Mesothelial cell of epicardium (in vitro differentiated cells): ENCODE measurements at places on chromosomes 2 and 18.

- DNase-seq: no peak
Measured at GRCh38 chr2:96608469-96609455, 29.4 kb downstream of the KANSL3 start.

DNA sequence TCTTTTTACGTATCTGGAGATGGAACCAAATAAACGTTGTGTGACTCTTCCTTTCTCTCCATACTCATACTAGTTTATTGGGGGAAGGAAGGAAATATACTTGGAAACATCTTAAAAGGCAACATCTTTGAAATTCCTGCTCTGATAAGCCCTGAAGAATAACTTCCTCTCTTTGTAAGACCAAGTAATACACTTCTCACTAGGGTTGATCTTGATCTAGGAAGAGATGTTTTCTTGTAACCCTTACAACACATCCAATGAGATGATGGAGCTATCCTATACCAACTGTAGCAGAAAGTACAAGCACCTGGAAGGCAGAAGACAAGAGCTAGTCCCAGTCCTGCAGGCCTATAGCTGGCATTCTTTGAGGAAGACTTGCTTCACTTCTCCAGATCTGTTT, 2.0 kb downstream of the ANKRD44 start:
- no peak for DNase-seq

GRCh38 chr18:58196881-58197872, 153.2 kb downstream of the NEDD4L start:
- no peak for DNase-seq

- DNase-seq: peak; percentile 42
Measured at GRCh38 chr2:105143467-105144151, 97.9 kb upstream of the GPR45 start.

DNA sequence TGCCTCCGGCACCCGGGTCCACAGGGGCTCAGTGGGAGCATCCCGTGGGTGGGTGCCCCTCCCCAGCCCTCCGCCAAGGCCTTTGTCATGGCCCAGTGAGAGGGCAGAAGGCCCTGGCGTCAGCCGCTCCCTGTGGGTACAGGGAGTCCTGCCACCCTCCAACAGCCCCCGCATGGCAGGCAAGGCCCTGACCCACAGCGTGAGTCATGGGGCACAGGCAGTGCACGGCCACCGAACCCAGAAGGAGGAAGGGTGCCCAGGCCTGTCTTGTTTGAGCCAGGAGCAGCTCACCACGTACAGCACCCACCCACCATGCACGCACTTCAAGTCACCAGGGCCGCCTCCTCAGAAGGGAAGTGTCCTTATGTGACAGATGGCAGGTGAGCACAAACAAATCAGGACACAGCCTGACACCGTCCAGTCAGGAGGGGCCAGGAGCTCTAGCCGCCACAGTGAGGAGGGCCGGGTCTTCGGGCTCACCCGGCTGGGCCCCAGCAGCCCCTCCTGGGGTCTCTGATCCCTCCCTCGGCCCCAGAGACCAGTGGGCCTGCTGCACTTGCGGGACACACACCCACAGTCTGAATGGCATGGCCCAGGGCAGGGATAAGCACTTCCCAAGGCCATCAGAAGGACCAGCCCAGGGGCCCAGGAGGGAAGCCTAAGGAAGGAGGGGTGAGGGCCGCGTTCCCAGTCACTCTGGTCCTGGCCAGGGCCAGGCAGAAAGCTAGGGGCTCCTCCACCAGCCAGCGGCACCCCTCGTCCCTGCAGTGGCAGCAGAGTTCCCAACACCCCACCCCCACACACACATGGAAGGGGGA, 25.8 kb downstream of the BIN1 start:
- DNase-seq: no peak

GRCh38 chr18:23351521-23351920, 101.6 kb upstream of the RIOK3 start:
- no peak for DNase-seq

GRCh38 chr2:98896416-98896815, 39.6 kb downstream of the CRACDL start:
- no peak for DNase-seq

DNA sequence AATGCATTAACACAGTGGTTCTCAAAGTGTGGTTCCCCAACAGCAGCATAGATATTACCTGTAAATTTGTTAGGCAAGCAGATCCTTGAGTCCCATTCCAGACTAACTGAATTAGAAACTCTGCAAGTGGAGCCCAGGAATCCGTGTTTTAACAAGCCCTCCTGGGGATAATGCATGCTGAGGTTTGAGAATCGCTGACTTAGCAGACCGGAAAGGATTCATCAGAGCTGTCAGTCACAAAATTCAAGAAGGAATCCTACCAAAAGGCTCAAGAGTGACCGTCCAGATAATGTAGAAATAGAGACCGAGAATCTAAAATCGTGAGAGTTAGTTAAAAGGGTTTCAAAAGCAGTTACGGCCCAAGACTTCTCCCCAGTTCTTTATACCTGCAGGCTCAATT, 66.9 kb downstream of the LOXHD1 start:
- no peak for DNase-seq

DNA sequence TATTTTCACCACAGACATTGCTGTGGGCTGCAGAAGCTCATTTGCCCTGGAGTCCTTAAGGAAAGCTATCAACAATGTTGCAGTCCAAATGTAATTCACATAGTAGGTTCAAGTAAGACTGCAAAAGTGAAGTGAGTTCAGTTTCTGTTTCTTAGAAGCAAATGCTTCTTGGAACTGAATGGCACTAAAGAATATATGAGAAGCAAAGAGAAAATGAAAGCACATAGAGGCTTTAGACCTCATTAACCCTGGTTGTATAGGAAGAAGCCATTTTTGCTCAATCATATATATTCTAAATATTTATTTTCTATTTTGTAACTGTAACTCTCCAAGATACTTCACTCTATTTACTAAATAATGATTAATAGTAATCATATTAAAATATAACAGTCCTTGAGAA, 292.0 kb downstream of the ZNF804A start:
- DNase-seq: no peak

- DNase-seq: no peak
Measured at GRCh38 chr2:105937498-105938097, 192.9 kb downstream of the NCK2 start.

DNA sequence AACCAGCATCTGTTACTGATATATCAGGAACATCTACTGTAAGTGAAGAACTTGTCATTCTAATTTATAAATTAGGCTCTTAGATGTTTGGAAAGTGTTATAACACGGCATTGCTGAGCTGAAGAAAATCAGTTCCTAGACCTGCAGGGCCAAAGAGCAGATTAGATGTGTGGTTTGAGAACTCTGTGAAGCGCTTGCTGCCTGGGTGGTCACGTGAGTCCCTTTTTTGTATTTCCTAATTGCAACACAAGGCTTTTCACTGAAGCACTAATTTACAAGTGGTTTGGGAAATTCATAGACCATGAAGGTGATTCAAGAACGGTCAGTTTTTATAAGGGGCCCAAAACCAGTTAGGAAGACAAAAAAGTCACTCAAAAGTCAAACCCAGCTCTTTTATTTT, 106.9 kb upstream of the SP3 start:
- DNase-seq: no peak

- no peak for DNase-seq
Measured at GRCh38 chr2:54067851-54068375, 47.5 kb upstream of the ACYP2 start.

- no peak for DNase-seq
Measured at GRCh38 chr18:53701697-53702096, 522.8 kb downstream of the MBD2 start.

DNA sequence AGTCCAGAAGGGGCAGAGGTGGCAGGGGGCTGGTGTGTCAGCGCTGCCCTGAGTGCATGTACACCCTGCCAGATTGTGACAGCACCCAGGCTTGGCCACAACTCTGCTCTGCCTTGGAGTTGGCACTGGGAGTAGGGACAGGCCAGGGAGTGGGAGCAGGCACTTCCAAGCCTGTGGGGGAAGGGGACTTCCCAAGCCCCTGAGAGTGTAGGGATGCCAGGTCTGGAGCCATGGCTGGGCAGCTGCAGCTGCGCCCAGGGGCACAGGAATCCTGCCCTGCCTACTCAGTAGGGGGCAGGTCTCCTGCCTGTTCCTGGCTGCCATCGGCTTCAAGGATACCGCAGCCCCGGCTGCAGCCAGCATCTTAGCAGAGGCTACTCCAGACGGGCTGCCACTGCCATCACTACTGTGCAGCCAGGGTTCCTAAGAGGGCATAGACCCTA, 109.4 kb downstream of the CALCRL start:
- no peak for DNase-seq

DNA sequence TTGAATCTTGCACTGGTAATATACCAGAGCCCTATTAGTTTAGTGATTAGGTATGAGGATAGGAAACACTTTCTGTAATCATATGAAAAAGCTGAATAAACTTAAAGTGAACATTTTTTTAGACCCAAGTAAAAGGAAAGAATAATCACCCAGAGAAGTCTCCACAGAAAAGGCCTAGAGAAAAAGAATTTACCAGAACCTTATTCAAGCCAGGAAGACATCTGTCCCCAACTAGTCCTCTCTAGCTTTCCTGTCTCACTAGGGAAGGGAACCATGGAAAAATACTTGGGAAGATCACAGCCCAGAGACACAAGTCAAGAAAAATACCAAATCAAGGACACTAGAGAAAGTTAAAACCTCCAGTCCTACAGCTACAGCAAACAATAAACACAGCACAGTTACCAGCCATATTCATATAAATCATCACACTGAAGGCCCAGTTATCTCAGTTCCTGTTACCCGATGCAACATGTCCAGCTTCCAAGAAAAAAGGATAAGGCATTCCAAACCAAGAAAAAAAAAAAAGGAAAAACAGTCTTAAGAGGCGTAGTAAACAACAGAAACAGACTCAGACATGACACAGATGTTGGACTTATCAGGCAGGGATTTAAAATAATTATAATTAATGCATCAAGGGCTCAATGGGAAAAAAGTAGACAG, 461.5 kb downstream of the IRS1 start:
- DNase-seq: no peak

DNA sequence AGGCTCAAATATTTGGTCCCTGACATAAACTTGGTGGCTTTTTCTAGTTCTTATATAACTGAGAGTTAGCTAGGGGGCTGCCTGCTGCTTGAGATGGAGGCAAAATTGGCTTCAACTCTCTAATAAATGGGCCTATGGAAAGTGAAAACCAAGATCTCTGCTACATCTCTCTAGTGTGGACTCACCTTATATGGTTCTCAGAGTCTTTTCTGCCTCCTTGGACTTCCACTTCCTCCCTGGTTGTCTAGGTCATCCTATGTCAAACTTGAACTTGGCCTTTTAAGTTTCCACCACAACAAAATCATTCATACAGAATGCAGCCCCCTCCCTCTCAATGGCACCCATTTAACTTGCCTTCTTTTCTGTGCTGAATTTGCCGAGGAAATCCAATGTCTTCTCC, 23.9 kb upstream of the ARHGAP25 start:
- DNase-seq: no peak

DNA sequence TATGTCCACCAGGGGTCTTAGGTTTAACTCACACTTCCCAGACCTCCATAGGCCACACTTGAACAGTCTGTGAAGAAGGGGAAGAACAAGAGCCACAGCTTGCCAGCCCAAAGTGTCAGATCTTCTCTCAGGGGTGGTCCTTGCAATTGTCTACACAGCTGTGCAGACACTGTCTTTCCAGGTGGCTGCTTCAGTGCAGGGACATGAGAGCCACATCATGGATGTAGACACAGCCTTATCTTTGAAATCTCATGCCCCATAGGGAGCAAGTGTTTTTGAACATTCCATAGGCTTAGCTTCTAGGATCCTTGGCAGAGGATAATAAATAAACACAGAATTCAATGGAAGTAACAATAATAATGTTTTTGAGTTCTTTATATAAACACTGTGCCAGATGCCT, 6.7 kb downstream of the ZNF407 start:
- DNase-seq: no peak

GRCh38 chr2:3040496-3041140, 337.0 kb downstream of the EIPR1 start:
- DNase-seq: no peak

DNA sequence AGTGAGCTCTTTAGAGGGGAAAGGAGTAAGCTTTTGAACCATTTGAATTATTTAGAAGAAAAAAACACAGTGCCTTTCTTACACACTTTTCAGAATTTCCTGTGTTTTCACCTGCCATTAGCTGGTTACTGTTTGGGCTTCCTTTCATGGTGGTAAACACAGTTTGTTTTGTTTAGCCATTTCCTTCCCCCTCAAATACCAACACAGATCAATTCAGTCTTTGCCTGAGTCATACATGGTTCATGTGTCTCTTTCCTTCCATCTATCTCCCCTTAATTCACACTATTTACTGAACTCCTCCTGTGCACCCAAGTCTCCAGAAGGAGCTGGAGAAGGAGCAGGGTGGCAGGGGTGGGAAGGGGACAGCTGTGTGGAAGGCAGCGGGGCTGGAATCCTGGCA, 45.0 kb downstream of the TCF7L1 start:
- DNase-seq: no peak

- no peak for DNase-seq
Measured at GRCh38 chr2:46574457-46575355, 95.3 kb downstream of the TMEM247 start.

- DNase-seq: no peak
Measured at GRCh38 chr2:157438863-157439823, 4.7 kb downstream of the CYTIP start.

GRCh38 chr18:3851159-3851558, 401.2 kb downstream of the TGIF1 start:
- no peak for DNase-seq

- no peak for DNase-seq
Measured at GRCh38 chr2:129768036-129768386, 211.5 kb upstream of the RAB6C start.

DNA sequence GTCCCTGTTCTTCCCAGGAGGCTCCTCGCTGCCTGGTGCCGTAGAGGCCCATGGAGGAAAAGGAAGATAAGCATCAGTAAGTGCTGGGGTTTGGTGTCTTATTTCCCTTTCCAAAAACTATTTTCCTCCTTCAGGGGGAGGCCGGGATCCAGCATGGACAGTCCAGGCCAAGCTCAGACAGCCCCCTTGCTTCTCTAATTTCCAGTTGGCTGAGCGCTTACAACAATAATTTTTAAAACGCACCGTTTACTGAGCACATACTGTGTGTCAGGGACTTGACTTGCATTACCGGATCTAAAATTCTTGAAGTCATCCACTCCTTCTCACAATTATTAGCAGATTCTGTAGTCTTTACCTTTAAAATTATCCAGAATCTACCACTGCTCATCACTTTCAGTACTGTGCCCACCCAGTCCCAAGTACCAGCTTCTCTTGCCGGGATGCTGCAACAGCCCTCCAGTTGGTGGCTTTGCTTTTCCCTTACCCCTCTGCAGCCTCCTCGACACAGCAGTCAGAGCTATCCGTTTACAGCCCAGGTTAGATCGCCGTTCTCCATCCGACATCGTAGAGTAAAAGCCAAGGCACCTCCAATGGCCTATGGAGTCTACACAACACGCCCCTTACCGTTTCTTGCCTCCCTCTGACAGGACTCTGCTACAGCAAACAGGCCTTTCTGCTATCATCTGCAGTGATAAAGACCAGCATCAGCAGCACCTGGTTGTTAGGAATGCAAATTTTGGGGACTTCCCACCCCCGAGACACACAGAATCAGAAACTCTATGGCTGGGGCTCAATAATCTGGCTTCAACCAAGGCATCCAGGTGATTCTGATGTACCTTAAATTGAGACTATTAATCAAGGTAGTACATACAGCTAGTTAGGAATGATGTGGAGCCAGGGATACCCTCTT, 75.2 kb upstream of the TSPYL6 start:
- DNase-seq: no peak
